ENCODE measurements at places on chromosomes 7 and 10.
A peak's percentile ranks its signal among the peaks of the same experiment; 100 is the strongest.

- DNase-seq = no peak
These were observed 43.8 kb upstream of the RABGEF1 start for GRCh38 chr7:66696774-66697191.

GRCh38 chr10:126387041-126387921 is 996 bp downstream of the ADAM12 start:
- peak; percentile 57 for DNase-seq

- DNase-seq = no peak
These were observed 15.8 kb upstream of the ACTA2 start for GRCh38 chr10:88968391-88968790.

GRCh38 chr10:111598433-111599059 is 521.7 kb downstream of the ADRA2A start:
- DNase-seq = no peak

- no peak for DNase-seq
These were observed 30.8 kb downstream of the SGMS1 start for GRCh38 chr10:50592961-50593418.

Measured in amniotic stem cell (primary cell).